CD4-positive, alpha-beta T cell treated with Interferon alpha-2 for 1 hour (primary cell): ENCODE measurements at places on chromosomes 2 and 18.

DNA sequence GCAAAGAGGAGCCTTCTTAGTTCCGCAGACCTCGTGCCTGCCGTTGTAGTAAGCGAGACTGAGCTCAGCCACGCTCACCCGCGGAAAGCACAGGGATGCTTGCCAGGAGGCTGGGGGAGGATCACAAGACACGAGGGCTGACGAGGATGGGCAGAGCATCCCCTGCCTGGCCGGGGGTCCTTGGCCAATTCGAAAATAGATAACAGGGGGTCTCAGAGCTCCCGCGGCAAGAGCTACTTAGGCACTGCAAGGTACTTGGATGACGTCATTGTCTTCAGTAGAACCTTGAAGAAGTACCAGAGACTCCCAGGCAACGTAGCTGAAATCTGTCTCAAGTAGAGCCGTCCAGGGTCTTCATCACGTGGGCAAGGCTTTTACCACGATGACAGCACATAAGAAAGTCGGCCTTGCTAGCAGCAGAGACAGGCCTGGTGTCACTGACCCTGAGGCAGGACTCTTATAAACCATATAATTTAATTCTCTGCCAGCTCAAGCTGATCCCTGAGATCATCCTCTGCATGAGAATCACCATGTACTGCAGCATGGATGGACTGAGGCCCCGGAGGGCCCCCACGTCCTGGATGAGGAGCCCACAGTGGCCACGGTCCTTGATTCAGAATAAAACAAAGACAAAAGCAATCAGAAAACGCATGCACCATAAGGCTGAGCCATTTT is 81.9 kb downstream of the TMEM18 start:
- no peak for DNase-seq

DNA sequence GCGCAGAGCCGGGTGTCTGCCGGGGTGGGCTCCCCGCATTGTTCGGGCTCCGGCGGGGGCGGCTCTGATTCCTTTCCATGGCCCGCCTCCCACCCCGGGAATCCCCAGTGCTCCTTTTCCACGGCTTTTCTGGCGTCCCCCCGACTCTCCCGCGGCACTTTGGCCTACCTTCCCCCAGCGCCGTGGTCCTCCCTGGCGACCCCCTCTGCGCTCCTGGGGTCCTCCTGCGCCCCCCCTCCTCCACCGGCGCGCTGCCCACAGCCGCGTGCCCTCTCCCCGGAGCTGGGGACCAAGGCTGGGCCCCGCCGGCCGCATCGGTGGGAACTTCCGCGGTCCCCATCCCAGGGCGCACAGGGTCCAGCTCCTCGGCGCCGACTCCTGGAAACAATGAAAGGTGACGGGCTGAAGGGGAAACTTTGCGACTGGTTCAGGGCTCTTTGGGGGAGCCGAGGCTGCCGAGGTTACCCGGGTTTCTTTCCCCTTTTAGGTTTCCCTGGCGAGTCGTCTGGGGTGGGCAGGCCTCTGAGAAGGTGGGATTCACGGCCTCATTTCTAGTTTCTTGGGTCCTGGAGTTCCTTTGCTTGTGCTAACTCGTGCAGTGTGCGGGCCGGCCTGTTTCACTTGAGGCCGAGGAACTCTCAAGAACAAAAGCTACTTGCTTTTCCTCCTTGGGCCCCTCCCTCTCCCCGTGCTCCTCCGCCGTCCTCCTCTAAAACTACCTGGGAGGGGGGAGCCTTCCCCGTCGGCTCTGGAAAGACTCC is 2.2 kb downstream of the TGIF1 start:
- peak; percentile 45 for DNase-seq

DNA sequence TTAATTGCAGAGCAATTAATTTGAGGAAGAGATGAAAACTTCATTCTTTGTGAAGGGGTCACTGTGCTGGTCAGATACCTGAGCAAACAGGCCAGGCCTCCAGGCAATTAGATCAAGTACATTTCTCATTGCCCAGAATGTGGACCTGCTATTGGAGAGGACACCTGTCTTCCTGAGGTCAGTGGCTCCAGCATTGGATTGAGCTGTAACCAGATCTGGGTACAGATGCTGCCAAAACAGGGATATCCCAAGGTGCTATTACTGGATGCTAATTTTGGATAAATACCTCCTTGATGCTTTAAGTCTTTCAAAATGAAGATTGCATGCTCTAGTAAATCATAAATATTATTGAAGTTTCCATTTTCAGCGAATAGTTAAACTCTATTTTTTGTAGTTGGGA is 131.5 kb downstream of the FAM161A start:
- no peak for DNase-seq

DNA sequence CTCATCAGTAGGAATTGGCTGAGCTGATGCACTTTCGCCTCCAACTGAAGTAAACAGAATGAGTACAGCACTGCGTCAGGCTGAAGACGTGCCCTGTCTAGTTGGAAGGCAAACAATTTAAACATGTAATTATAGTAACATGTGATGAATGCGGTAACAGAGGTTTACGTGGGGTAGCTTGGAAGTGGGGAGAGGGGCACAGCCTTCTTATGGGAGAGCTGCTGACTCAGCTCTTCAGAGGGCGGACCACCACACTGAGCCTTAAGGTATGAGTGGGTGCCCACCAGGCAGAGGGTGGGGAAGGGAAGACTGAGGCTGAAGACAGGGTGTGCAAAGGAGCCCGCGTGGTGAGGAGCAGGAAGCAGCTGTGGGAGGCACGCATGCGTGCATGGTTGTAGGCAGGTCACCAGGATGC is 6.2 kb upstream of the EHD3 start:
- no peak for DNase-seq

DNA sequence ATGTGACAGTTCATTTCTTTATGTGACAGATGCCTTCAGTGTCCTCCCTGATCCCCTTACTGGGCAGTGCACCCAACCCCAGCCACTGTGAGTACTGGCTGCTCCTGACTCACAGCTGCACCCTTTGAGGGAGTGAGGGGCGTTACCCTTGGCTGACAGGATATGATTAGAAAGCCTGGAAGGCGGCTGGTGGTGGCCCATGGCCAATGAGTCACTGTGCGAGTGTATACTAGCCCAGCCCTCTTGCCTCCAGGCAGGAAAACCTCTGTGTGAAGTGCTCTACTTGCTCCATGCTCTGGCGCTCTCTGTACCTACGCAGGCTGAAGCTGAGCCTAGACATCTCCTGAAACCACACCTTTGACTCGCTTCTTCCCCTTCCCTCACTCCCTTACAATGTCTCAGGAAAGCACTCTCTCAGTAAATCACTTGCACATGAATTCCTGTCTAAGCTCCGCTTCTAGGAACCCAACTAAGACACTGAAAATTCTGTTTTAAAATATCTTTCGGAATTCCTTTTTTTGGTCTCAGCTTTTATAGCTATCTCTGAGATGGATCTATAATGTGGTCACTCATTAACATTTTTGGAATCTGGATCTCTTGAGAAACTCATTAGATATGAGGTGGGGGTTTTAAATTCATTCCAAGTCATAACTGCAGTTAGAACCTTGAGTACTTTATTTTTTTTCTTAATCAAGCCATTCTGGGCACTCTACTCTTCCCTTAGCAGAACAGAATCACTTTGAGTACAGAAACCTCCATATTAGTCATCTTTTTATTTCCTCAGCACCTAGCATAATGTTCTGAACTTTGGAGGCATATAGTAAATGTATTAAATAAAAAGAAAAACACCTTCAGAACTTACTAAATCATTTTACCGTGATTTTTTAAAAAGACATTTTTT is 25.3 kb upstream of the STAM2 start:
- DNase-seq: no peak

DNA sequence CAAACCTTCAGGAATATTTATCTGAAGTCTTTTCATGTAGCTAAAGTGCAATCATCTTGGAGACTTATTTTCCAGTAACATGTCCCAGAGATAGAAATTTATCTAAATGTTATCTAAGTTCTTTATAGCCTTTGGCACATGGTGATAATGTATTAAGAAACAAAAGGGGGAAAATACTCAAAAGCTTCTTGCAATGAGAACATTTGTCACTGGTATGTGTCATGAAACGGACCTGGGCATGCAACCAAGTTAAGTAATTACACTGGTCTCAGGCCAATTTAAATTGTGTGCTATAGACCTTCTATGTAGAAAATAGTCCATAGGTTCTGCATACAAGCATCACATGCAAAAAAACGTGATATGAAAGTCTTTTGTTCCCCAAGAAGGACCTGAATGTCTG is 136.2 kb downstream of the SLC8A1 start:
- DNase-seq: no peak

DNA sequence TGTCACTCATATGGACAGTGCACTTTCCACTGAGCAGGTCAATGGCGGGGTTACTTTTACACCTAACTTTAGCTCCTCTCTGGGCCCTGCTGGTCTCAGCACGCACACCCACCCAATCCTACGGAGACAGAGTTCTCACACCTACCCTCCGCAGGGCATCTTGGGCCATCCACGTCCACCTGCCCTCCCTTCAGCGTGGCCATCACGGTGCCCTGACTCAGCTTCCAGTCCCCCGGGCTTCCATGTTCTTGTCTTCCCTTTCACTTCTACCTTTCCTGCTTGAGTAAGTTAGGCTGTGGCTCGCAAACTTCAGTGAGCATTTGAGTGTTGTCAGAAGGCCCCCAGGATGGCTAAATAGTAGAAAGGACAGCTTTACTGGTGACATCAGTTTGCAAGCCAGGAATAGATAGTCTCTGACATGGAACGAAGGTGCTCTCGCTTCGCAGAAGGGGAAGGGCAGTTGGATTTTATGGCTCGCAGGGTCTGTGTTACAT is 232.4 kb downstream of the SEPTIN10 start:
- DNase-seq: no peak

DNA sequence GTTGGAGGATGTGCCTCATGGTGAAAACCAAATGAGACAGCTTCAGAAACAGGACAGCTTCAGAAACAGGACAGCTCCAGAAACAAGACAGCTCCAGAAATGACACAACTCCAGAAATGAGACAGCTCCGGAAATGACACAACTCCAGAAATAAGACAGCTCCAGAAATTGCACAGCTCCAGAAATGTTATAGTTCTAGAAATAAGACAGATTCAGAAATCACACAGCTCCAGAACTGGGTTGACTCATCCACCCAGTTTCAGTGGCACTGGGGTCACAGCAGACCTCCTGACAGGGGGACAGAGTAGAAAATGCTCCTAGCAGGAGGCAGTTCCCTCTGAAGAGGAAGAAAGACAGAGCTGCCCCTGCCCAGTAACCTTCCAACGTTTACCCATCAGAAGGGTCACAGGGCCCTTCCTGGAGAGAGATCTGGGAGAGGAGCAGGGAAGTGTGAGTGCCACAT is 26.9 kb upstream of the COL6A3 start:
- no peak for DNase-seq

DNA sequence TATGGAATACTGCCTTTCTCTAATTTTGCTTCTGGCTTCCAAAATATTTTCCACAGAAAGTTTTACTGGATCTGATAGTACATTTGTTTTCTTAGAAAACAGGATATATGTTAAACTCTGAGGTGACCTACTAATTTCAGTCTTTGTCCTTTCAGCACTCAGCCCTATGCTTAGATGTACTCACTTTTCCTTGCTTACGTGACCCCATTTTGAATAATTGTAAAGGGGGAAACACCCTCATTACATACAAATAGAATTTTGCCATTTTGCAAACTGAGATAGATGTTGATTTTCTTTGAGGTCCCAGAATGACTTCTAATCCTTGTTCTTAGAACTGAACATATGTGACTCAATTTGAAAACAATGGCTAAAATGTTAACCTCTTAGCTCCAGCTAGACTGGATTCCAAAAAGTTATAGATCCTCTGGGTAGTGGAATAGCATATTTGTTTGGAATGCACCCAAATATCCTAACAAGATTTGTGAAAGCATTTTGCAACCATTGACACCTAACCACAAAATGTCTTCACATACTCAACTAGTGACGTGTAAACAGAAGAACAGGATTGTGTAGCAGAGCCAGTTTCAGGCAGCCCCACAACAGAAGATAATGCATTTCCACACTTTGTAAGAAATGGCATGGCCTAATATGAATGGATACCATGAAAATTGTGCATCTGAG is 44.8 kb upstream of the EHBP1 start:
- no peak for DNase-seq

DNA sequence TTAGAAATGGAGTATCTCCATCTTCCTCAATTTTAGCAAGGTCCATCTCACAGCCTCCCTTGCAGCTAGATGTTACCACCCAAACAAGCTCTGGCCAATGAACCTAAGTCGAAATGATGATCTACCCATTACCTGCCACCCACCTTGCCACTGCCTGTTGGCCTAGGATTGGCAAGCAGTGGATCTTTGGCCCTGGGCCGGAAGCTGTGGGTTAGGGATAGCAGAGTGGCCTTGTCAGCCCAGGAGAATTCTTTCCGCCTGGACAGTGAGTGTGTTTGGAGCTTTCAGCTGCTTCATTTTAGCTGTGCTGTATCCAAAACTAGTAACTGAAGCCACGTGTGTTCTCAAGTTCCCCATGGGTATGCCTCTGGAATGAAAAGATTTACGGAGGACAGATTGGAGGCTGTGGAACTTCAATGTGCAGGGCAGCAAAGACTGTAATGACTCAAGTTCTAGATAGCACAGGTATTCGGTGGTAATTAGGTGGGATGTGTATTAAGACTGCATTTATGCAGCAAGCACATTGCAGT is 7.7 kb upstream of the PARD6G start:
- DNase-seq: no peak

DNA sequence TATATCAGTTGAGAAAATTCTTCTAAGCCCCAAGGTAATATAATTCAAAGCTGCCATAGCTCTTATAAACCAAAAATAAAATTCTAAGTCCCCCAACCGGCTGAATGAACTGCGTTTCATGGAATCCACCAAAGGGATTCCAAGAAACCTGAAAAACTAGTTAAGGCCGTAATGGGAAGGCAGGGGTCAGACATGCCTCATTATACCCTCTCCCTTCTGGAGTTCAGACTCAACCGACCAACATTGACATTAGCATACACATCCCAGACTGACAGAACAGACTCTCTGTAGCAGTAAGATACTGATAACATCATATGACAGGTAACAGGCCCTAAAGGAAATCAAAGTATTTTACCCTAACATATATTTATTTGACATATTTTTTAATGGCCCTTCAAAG is 31.4 kb upstream of the PHLPP1 start:
- no peak for DNase-seq

DNA sequence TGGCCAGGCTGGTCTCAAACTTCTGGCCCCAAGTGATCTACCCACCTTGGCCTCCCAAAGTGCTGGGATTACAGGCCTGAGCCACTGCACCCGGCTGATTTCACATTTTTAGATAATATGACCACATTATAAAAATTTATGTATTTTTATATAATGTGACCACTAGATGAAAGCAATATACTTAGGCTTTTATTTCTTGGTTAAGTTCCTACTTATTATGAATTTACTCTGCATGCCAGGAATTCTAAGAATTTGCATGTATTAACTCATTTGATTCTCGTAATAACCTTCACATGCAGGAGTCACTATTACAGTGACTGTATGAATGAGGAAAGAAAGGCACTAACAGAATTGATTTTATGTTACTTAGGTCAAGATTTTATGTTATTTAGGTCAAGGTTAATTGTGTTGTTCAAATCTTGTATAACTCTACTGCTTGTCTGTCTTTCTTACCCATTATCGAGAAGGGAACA is 25.6 kb upstream of the CASP8 start:
- DNase-seq: no peak

- no peak for DNase-seq
Observed at GRCh38 chr2:9030841-9031240, 27.4 kb upstream of the MBOAT2 start.
